ENCODE measurements at places on chromosomes 7 and 10. TPM values are rescaled to one million over a fixed set of nuclear protein-coding genes. Genes with fewer than 3 reads are reported as not detected.

The CCDC3 gene
- 3.8 TPM for total RNA-seq

The CTAGE6 gene
- total RNA-seq: 0.13 TPM

DNA sequence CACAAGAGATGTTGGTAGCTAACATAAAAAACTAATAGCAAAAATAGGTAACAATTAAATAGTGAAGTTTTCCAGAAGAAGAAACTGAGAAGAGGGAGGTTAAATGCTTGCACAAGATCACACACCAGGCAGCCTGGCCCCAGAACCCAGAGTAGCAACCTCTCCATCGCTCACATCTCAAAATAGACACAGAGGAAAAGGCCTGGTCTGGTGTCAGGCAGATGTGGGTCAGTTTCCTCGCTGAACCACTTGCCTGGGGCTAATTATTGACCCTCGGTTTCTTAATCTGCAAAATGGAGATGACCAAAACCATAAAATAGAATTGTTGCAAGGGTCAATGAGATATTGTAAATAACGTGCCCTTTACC, 44.5 kb upstream of the STK17A start:
- DNase-seq: no peak

DNA sequence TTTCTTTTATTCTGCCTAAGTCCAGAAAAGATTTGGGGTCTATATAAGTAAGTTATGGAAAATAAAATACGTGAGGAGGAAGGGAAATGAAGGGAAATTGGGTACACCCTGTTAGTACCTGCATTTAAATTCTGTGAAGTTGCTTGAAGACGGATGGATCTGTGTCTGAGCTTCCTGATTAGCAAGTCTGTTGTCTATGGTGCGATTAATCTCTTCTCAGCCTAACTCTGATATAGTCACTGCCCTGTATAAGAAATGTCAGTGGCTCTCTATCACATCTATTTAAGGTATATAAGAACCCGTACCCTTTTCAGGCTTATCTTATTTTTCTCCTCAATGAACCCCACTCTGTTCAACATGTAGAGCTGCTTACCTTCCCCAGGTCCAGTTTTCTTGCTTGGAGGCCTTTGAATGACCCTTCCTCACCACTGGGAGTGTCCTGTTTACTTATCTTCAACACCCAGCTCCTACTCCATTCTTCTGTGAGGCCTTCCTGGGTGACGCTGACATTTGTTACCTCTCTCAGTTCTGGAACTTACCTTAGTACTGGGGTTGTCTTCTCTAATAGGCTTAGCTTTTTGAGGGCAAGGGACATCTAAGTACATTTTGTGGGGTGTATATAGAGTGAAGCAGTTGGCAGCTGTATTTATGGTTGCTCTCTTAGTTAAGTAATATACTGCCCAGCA, 149.6 kb upstream of the PRPS1L1 start:
- DNase-seq: no peak

DNA sequence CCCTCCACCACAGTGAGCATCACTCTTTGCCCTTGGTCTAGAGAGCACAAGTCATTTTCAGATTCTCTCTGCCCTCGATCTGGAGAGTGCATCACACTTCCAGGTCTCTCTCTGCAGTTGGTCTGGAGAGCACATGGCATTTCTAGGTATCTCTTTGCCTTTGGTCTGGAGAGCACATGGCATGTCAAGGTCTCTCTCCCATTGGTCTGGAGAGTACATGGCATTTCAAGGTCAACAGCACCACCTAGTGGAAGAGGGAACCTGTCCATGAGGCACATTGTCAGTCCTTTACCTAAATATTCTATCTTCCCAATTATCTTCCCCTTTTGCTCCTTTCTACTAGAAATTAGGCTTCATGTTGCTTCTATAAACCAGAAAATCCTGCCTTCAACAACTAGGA, 1139.4 kb downstream of the XPNPEP1 start:
- DNase-seq: peak; percentile 57

DNA sequence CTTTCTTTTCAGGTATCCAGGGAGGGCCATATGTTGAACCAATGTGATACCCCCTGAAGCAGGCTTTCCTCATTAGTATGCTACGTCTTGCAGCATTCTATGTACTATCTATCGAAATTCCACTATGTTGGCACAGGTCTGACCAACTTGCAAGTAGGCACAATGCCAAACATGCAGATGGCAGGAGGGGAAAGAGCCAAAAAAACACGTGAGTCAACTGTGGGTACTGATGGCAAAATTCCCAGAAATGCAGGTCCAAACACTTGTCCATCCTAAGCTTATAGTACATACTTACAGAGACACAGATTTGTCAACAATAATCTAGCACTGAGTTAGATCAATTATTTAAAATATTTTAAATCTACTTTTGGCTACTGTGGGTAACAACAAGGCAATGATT, 394.9 kb downstream of the DGKB start:
- no peak for DNase-seq

GRCh38 chr10:102435529-102436233, 3.3 kb upstream of the CUEDC2 start:
- no peak for DNase-seq
